ENCODE measurements at places on chromosomes 6 and 20.
A peak's percentile ranks its signal among the peaks of the same experiment; 100 is the strongest.

- DNase-seq, result no peak
Observed at GRCh38 chr6:91098006-91098405, 511.1 kb upstream of the MAP3K7 start.

DNA sequence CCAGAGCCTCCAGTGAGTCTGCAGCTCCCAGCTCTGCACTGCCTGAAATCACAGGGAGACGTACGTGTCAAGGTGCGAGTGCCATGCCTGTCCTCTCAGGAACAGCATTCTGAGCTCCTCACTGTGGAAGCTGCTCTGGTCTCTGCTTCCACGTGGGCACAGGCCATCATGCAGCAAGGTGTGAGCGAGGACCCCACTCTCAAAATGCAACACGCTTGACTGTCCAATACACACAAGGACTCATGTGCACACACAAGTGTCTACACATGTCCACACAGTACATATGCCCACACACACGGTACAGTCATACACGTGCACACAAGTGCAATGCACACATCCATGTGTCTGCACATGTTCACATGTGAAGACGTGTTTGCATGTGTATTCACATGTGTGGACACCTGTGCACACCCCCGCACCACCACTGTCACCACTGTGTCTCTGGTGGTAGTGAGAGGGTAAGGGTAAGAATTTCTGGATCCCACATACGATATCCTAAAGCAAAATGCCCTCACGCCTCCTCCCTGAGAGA lies 260.5 kb downstream of the DLL1 start:
- DNase-seq, result no peak

DNA sequence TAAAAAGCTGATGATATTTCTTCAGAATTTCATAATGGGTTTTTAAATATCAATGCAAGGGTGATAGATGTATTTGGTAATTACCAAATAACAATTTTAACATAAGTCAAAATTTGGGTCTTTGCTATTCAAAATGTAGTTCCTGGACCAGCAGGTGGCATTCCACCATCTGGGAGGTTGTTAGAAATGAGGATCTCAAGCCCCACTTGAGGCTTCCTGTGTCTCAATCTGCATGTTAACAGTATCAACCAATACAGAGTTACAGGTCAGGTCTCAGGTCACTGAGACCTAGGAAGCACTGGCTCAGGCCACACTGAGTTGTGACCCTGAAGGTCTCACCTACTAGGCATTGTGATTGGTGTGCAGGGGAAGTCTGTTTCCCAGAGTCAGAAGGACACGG lies 57.2 kb upstream of the MTRF1L start:
- DNase-seq, result no peak

- no peak for DNase-seq
Observed at GRCh38 chr6:149729824-149730223, 11.9 kb upstream of the LATS1 start.

DNA sequence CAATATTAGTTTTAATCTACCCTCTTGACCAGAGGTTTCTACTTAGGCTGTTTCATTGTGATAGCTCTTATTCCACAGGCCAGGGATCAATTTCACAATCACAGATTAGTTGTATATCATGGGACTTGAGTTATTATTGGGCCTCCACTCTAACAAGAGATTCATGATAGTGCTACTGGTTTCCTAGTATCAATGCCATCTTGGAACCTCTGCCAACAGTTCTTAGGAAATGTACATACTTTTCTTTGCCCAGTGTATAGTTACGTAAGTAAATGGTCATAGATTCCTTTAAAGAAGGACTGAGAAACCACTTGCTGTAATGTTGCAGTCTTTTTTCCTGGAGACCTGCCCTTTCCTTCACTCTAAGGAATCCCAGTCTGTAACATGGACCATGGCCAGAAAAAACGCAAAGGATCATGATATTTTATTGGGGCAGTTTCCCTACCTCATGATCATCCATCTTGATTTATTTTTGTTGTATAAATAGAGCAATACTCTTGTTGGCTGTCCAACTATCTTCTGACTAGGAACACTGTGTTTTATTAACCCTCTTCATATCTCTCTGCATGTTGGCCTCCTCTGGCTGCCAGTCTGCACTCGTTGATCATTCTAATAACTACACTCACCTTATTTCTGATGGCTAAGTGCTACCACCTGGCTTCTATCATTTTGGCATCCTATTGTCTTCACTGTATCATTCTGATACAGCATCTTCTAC lies 38.0 kb upstream of the VGLL2 start:
- no peak for DNase-seq

DNA sequence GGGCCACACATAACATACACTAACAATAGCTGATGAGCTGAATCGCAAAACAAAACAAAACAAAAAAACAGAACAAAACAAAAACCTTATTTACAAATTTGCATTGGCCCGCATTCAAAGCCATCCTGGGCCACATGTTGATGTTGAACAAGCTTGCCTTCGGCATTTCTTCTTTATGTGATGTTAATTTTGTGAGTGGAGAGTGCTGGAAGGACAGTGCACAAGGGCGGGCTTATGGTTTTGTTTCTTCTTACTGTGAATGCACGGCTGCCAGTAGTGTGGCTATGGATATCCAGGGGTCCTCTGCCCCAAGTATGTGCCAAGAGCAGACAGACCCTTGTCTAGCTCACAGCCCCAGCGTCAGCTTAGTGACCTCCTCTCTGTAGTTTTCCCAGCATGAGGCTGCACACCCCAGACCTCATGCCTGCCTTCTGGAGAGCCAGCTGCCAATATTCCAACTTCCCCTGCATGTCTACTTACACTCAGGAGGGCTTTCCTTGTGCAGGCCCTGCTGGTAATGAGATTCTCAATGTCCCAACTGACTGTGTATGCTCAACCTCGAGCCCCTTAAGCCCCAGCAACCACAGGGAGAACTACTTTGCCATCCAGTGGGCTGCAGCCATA lies 24.9 kb downstream of the ZNF292 start:
- no peak for DNase-seq

DNA sequence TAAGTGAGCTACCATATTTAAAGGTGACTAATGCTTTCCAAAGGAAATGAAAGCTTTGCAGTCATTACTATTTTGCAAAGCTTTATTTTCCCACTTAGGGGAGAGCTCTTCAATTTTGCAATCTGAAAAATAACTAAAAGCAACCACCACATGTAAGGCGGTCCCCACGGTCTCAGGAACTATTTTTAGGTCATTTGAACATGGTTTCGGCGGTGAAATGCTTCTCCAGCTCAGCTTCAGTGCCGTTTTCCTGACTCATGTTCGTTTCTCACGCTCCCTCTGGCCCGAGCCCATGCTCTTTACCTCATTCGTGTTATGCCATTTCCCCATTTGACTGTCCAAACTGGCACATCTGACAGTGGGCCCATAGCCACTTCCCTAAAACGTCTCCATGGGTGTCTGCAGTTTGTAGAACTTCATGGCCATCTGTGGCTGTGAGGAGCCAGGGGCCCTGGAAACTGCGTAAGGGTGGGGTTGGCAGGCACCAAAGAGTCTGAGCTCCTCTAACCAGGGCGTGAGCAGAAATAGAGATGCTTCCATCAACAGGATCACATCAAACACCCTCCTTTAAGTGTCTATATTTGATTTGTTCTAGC lies 46.5 kb downstream of the ADTRP start:
- peak; percentile 71 for DNase-seq

GRCh38 chr6:42294759-42295158 lies 77.1 kb upstream of the MRPS10 start:
- no peak for DNase-seq

DNA sequence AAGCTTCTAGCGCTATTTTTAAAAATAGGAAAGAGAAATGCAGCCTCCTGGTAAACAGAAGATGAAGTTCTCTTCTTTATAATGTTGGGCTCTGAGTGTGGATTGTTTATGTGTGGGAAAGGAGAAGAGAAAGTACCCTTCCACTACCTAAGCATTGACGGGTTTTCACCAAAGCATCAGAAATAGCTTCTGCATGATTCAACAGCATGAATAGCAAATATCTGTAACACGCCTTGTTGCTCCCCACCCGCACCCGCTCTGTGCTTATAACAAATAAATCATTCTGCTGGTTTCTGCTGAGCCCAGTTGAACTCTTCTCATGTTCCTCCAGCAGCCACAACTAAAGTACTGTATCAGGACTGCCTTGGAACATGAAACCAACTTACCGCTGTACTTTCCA lies 20.7 kb downstream of the TXLNB start:
- no peak for DNase-seq

GRCh38 chr6:134657751-134658527 lies 292.0 kb downstream of the ALDH8A1 start:
- no peak for DNase-seq

DNA sequence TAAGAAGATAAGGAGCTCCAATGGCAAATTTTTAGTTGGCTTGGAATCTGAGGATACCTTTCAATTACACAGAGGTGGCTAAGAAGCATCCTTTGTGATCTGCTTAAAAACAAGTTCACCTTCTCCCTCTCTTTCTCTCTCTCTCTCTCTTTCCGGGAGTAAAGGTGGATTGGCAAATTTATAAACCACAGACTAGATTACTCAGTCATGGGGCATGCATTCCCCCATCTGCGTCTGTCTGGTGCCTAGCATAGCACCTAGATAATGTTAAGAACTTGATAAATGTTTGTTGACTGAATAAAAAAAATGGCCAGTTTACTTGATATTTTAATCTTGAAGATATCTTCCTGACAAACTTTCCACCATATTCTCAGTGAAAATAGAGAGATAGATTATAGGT lies 312.3 kb downstream of the CDC5L start:
- DNase-seq, result no peak
